Breast epithelium (tissue), 4 donors: ENCODE measurements at places on chromosomes 16 and 17.
A peak's percentile ranks its signal among the peaks of the same experiment; 100 is the strongest.

- DNase-seq, result no peak
Observed at GRCh38 chr17:29524692-29525091, 42.1 kb downstream of the ABHD15 start.

DNA sequence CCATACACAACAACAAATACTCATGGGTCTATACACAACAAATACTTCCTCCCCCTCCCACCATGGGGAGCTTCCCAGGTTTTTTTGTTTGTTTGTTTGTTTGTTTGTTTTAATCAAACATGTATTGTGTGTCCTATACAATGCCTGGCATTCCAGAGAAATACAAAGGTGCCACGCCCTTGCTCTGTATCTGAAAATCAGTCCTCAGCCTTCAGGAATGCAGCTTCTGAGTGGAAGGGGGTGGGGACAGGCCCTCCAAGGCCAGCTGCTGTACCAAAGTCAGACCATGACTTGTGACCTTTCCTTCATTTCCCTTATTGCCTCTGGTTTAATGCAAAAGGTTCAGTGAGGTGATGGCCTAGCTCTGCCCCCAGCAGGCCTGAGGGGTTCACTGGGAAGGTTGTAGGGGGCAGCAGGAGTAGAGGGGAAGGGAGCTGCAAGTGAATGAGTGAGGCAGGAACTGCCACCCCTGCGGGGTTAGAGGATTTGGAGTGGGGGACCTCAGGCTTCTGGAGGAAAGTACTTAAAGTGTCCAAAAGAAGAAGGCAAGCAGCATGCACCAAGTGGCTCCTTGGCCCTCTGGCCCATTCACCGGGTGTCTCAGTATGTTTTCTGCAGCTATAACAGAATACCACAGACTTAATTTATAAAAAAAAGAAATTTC, 105.2 kb downstream of the CLEC16A start:
- no peak for DNase-seq

GRCh38 chr16:2977440-2977839, 2.8 kb downstream of the PKMYT1 start:
- no peak for DNase-seq

DNA sequence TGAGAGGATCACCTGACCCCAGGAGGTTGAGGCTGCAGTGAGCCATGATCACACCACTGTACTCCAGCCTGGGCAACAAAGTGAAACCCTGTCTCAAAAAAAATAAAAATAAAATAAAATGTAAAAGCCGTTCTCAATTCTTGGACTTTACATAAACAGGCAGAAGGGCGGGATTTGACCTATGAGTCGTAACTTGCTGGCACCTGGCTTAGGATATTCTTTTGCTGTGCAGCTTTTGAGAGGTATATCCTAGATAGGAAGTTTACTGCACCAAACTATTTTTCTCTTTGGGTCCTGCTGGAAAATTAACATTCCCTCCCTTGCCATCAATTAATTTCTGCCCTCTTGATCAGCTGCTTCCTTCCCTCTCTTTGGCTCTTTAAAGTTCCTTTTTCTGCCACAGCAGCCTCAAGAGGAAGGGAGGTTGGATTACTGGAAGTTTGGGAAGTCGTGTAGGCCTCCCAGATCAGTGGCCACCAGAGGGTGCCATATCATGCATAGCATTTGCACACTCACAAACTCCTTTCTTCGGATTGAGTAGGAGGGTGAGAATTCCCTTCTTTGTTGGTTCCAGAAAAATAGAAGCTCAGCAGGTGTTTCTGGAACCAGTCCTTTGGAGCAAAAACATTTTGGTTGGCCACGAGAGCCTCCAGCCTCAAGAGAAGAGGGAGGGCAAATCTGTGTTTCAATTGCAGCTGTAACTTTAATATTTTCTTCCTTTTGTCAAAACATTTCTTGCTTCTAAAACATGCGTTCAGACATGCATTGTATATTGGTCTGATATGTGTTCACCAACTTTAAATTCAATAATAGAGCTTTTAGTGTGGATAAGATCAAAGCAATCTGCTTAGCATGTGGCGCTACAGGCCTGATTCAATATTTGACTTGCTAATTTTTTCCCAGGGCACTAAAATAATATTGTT, 147.3 kb downstream of the CCDC182 start:
- no peak for DNase-seq

- DNase-seq, result peak; percentile 94
Observed at GRCh38 chr17:40499551-40500189, 1.8 kb downstream of the TNS4 start.

GRCh38 chr17:27348196-27348595, 54.3 kb downstream of the WSB1 start:
- no peak for DNase-seq

DNA sequence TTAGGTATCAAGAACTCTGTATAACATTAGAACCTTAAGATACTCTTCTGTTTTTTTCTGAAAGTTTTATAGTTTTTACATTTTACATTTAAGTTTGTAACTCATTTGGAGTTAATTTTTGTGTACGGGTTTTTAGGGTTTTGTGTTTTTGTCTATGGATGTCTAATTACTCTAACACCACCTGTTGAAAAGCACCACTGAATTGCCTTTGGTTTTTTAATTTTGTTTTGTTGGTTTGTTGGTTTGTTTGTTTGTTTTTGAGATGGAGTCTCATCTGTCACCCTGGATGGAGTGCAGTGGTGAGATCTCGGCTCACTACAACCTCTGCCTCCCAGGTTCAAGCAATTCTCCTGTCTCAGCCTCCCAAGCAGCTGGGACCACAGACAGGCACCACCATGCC, 29.8 kb upstream of the ZNF629 start:
- no peak for DNase-seq

DNA sequence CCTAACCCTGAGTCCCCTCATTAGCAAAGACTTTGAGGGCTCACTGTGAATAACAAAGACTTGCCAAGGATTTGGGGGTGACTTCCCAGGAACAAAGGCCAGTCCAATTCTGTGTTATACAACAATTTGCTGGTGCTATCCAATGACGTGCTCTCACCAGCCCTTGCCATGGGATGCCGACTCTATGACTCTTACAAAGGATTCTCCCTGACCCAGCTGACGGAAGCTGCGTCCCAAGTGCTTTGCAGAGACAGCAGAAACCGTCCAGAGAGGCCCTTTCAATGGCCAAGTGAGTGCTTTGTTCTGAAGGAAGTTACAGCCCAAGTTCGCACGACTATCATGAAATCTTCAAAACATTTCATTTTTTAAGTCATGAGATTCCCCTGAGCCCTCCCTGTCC, 345.3 kb upstream of the TNRC6C start:
- no peak for DNase-seq

- peak; percentile 37 for DNase-seq
Observed at GRCh38 chr17:17140590-17140980, 65.5 kb downstream of the PLD6 start.

DNA sequence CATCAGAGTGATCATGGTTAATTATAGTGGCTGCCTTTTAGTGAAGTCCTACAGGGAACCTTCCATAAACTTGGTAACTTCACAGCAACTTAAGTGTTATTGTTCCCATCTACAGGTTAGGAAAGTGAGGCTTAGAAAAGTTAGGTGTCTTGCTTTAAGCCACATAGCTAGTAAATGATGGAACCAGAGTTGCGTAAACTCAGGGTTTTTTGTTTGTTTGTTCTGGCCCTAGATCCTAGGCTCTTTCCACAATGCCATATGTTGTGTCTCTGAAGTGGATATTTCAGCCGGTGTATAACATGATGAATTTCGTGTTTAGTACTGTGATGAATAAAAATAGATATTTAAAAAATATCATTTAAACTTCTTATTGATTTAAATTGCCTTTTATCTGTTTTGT, 27.6 kb downstream of the DNAH9 start:
- no peak for DNase-seq

GRCh38 chr16:22191532-22192260, 14.4 kb upstream of the EEF2K start:
- no peak for DNase-seq

GRCh38 chr16:844638-845350, 44.3 kb upstream of the GNG13 start:
- no peak for DNase-seq

- no peak for DNase-seq
Observed at GRCh38 chr17:58786586-58787295, 31.1 kb downstream of the PPM1E start.

- no peak for DNase-seq
Observed at GRCh38 chr17:29560316-29560715, 6.5 kb downstream of the ABHD15 start.

DNA sequence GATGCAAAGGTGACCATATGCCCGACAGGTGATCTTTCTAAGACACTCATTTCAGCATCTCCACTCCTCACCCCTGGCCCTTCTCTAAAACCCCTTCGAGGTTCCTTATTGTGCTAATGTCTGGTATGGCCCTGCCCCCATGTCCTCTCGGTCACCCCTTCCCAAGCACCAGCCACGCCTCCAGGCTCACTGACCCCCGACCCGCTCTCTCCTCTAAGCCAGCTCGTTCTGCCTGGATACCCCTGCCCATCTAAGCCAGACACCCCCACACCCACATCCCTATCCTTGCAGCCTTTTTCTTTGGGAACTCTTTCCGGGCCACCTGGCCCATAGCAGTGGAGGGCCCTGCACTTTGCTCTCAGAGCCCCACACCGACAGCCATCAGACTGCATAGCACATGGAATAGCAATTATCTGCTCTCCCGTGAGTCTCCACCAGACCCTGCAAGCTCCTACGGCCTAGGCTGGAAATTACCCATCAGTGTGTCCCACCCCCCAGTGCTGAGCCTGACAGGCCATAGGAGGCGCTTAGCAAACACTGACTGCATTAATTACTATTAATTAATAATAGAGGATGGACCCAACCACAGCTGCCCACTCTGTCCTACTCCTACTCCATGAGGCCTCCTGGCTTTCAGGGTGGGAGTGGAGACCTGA, 176.7 kb downstream of the TMEM132E start:
- no peak for DNase-seq

DNA sequence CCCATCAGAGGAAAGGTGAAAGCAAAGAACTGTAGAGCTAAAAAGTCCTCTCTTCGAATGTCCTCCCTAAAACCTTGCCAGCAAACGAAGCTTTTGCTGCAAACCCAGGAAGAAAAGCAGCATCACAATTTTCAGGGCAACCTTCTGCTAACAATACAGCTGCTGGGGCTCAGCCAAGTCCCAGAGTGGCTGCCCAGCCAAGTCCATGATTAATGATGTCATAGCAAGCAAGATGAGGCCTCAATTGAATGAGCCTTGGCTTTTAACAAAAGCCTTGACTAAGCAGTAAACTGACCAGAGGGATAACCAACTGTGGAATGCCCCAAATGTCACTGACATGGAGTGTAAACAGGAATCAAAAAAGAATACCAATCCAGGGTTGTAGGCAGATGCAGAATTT, 342.7 kb downstream of the PMP22 start:
- no peak for DNase-seq

DNA sequence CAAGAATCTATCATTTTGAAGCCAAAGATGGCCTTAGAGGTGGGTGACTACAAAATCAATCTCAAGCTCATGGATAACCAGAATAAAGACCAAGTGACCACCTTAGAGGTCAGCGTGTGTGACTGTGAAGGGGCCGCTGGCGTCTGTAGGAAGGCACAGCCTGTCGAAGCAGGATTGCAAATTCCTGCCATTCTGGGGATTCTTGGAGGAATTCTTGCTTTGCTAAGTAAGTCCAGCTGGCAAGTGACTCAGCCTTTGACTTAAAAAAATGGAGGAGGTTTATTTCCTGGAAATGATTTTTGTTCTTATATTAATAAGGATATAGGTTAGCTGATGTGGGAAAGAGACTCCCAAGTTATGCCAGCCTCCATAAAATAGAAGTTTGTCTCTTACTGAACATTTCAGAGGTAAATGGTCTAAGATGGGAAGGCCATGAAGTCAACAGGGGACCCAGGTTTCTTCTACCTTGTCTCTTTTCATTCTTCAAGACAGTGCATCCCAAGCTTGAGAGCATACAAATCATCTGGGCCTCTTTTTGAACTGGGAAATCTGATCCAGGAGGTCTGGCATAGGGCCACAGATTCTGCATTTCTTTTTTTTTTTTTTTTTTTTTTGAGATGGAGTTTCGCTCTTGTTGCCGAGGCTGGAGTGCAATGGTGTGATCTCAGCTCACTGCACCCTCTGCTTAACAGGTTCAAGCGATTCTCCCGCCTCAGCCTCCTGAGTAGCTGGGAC, 19.8 kb upstream of the TANGO6 start:
- DNase-seq, result no peak

GRCh38 chr17:50452630-50453300, 15.9 kb downstream of the CHAD start:
- no peak for DNase-seq

GRCh38 chr16:17228048-17228707, 242.6 kb downstream of the XYLT1 start:
- DNase-seq, result no peak

DNA sequence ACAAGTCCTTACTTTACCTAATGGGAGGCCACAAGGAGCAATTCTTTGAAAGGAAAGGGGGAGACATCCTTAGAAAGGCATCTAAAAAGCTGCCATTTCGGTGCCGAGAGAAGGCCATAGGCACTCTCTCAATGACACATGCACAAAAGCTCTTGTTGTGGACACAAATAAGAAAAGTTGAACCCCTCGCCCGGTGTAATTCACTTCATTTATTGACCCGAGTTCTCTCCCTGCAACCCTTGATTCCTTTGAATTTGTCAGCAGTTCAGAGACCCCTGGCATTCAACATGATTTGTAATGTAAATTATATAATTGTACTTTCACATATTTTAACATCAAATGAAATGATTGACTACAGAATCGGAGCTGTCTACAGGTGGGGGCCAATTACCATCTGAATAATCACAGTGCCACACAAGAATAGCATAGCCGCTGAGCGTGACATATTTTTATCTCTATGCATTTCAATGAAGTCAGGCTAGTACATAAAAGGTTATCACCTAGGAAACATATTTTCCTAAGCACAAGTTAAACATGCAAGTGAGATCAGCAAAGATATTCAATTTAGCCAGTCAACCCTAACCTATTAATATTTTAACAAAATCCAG, 66.7 kb downstream of the IRX6 start:
- DNase-seq, result no peak

GRCh38 chr17:44956998-44957981, 9.7 kb upstream of the KIF18B start:
- no peak for DNase-seq

- no peak for DNase-seq
Observed at GRCh38 chr17:50458270-50458669, 10.4 kb downstream of the CHAD start.

DNA sequence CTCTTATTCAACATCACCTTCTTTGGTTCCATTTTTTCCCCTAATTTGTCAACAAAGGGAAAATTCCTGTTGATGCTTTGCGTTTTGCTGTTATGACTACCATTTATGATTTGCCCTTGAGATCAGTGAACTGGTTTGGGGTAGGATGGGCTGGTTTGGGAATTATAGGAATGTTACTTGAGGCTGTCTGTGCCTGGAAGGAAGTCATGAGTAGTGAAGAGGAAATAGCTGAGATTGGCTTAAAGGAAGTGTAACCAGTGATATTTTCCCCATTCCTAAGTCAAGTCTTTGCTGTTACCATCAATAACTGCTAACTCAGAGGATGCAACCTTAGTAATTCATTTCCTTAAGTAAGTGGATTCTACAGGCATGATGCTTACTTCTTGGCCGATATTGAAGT, 179.2 kb downstream of the MAP2K6 start:
- DNase-seq, result no peak
